ENCODE measurements at places on chromosomes 13 and 19. TPM values are rescaled to one million over a fixed set of nuclear protein-coding genes. Genes with fewer than 3 reads are reported as not detected.

DNA sequence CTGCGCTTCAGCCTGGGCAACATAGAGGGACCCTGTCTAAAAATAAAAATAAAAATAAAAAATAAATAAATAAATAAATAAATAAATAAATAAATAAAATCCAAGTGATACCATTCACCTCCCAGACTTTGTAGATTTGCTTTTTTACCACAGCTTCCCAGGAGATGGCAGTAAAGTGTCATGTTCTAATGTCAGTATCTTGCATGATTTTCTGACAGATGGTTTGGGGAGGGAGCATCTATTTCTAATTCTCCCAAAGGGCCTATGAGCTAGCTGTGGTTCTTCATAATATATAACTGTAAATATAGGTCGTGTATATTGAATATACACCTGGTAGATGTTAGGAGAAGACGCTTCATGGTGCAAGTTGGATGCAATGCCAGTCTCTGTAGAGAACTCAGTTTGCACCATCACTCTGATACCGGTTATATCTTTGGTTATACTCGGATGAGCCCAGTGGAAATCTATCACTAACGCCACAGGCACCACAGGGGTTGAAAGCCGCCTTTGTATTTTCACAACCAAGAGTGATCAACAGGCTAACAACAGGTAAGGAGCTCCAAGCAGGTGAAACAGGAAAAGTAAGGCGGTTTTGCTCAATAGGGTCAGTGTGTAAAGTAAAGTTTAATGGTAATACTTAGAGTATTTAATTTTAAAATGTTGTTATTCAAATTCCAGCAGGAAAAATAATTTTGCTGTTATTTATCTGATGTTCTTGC is 13.9 kb downstream of the APLP1 start:
- DNase-seq = peak; percentile 53

GRCh38 chr13:107373551-107373950 is 805.6 kb upstream of the ARGLU1 start:
- DNase-seq = no peak

DNA sequence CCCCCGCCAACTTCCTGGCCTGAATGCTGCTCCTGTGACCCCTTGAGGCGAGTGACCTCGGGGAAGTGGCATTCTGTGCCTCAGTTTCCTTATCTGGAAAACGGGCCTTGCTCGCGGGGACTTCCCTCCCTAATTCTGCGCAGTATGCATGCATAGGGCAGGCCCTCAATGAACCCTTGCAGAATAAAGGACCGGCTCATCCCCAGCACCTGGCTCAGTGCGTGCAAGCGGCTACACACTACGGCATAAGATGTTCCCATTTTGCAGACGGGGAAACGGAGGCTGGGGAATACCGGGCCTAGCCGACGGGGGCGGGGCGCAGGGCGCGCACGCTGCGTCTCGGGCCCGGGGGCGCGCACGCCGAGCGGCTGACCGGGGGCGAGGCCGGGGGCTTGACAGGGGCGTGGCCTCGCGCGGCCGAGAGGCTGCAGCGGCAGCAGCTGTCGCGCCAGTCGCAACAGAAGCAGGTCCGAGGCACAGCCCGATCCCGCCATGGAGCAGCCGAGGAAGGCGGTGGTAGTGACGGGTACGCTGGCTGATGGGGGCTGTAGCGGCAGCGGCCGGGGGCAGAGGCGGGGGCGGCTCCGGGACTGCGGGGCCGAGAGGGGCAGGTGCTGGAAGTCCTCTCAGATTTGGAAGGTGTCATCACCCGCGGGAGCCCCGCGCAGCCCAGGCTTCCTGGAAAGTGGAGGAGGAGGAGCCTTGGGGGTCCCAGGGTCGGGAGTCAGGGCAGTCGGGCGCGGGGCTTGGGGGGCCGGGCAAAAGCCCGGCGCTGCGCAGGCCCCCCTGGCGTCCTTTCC is at the start of gene PGPEP1:
Gene PGPEP1 (plus strand): TSS at position 409 of the 800 bp plus-strand sequence. CDS start 84 bp downstream, at position 493.
- peak; percentile 73 for DNase-seq

GRCh38 chr19:31120952-31121351 is 228.3 kb downstream of the TSHZ3 start:
- DNase-seq = no peak

- DNase-seq = no peak
Measured at GRCh38 chr13:29514720-29515310, 80.7 kb downstream of the SLC7A1 start.

DNA sequence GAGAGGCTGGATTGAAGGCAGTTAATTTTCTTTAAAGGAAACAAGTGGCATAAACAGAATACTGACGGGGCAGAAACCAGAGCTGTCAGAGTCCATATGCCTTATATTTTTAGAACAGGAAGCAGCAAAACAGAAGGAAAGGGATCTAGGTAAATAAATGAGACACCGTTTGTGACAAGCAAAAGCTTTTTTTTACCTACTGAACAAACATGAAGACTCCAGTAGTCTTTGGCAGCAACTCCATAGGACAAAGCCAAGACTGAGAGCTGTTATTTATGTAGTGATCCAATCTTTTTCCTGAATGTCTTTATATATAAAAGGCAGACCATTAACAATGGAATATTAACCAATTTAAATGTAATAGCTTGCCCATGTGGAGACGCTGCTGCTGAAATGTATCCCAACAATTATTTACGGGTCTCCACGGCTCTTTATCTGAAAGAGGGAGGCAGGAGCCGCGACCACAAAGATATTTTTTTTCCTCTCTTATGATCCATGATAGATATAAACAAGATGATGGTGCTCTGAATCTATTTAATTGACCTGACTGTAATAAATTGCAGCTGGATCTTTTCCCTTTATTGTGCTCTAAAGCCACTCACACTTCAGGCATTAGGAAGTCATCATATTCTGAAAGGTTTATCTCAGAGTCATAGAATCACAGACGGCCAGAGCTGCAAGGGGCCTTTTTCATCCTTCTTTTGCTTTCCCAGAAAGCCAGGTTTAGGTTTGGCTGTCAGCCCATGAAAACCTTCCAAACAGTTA is 687.8 kb downstream of the EFNB2 start:
- no peak for DNase-seq

DNA sequence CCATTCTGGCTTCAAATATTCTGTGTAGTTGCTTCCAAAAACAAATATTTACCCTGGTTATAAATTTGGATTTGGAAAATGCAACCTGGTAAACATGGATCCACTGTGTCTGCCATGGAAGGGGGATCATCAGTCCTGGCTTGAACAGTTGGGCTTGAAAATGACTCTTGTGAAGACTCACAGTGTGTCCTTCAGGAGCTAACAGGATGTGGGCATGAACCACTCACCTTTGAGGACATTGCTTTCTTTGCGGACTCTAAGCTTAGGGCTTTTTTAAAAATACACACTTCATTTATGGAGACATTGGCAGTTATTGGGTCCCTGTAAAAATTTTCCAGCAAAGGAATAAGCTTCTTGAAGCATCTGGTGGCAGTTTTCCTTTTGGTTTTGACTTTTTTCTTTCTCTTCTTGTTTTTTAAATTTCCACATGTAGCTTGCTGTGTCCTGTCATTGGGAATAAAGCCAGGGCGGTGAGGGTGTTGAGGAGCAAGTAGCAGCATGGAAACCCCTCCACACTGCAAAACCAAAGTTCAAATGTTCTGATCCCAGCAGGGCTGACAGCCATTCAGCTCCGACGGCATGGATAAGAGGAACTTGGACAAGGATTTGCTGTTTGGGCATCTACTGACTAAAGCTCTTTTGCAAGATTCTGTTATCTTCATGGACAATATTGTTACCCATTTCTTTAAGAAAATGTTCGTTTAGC is 39.5 kb upstream of the SERP2 start:
- no peak for DNase-seq

DNA sequence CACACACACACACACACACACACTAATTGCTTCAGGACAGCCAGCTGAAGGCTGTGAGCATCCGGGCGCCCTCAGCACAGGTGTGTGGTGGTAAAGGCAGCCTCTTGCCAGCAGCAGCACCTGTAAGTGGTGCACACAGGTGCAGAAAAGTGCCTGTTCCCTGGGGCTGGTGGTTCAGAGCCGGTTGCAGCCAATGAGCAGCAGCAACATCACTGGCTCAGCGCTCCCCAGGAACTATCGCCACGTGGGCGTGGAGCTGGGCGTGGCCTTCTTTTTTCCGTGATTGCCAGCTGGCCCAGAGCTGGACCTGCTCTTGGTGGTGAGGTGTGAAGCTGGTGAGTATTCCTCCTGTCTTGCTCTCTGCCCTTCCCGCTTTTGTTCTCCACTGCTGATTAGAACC is at the start of gene NLRP5:
Gene NLRP5 (plus strand): TSS at position 289 of the 400 bp plus-strand sequence.
- DNase-seq = no peak

DNA sequence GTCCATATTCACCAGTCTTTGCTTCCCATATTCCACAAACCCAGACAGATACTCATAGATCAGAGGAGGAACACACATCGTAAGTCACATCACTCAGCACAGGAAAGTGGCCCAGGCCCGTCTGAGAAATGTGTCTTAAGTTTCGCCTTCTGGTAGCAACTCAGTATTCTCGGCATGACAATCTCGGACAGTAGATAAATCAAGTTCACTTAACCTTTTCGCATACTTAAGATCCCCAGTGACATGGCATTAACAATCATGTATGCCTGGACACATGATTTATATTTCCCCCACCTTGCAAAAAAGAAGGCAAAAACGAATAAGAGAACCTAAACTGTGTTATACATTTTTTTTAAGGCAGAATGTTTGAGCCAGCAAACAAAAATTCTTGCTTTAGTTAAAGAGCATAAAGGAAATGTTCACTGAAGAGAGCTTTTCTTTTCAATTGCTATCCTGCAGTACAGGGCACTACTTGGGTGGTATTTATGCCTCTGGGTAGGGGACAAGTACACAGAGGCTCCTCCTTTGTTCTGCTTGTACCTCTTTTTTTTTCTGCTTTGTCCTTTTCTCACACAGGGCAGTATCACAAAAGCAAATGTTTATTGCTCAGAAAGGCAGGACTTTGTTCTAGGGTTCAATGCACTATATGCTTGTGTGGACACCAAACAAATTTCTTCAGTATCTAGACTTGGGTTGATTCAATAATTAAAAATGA is 360.6 kb downstream of the TDRD3 start:
- no peak for DNase-seq

GRCh38 chr13:24134757-24135156 is 25.8 kb upstream of the SPATA13 start:
- no peak for DNase-seq

GRCh38 chr19:38003438-38004185 is 96.6 kb downstream of the SIPA1L3 start:
- peak; percentile 51 for DNase-seq

DNA sequence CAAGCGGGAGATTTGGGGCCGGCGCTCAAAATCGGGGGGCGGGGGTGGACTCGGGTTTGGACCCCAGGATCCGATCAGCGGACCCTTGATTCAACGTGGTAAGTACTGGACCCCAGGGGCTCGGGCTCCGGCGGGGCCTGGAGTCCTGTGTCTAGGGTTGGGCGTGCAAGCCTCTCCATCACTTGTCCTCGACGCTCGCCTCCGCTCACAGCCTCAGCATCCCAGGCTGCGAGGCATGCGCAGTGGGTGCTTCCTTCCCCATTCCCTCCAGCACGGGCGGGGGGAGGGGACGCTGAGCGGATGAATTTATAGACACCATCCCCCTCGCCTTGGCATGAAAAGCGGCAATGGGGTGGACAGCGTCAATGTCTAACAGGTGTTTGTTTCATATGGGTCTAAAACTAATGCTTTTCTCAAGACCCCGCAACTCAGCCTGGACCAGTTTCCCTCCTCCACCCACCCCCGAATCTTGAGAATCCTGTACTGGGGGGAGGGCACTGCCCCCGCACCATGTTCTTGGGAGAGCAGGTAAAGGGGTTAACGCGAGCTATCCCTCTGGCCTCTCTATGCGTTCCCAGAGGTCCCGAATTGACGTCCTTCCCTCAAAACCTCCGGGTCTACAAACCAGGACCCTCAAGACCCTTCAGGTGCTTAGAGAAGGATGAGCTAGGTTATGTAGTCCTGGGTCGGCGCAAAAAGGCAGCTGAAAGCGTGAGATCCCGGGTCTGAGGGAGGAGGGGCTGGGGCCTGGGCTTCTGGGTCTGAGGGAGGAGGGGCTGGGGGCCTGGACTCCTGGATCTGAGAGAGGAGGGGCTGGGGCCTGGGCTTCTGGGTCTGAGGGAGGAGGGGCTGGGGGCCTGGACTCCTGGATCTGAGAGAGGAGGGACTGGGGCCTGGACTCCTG is 579 bp downstream of the CPT1C start:
- DNase-seq = no peak

DNA sequence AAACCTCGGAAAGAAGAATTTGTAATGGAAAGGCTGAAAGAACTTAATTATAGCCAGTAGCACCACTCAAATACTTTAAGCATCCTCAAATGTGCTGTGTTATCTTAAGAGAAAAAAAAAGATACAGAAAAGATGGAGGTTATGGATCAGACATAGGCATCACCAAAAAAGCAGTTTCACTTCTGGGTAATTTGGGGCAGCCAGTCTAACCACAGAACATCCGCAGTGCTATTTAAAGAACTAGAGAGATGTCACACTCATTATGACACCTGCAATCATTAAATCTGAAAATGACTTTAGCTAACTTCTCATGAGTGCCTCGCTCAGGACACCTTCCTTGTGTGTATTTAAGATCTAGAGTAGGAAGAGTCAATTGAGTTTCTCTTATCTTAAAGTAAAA is 211.8 kb downstream of the RBM26 start:
- peak; percentile 89 for DNase-seq

DNA sequence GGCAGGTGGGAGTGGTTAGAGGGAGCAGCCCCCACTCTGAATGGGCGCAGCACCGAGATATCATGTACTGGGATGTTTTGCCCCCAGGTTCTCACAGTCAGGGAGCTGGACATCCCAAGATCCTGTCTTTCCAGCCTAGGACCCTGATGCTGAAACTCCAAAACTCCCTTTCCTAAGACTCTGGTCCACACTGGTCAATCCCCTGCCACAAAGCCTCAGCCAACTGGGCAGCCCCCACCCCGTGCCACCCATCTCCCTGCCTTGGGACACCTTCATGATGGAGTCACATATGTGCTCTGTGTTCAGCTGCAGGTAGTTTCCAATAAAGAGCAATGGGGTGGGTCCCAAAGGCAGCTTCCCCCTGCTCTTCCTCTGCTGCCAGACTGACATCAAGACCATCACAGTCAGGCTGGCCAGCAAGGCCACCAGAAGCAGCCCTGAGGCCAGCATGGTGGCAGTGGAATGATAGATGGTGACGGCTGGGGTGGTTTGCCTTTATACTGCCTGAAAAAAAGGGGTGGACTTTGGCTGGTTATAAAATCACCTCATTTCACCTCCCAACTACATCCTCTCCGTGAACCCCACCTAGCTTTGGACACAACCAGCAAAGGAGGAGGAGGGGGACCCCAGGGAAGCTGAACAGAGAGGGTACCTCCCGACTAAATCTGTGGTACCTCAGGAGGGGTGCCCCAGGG is 36.3 kb downstream of the CYP2B6 start:
- DNase-seq = no peak

- DNase-seq = no peak
Measured at GRCh38 chr19:20103091-20103740, 25.4 kb downstream of the ZNF90 start.

Gene SLC17A7
- total RNA-seq = 0.19 TPM

- no peak for DNase-seq
Measured at GRCh38 chr13:112259511-112259910, 116.6 kb upstream of the SPACA7 start.

GRCh38 chr19:51427201-51427600 is 9.8 kb upstream of the SIGLEC10 start:
- DNase-seq = no peak

- DNase-seq = no peak
Measured at GRCh38 chr13:52644108-52644507, 1.9 kb downstream of the HNRNPA1L2 start.

Gene PPM1N
- total RNA-seq = 4.5 TPM
